ENCODE measurements at places on chromosomes 1 and 21.
A peak's percentile ranks its signal among the peaks of the same experiment; 100 is the strongest.

- no peak for DNase-seq
Observed at GRCh38 chr1:54364995-54365394, 41.2 kb downstream of the SSBP3 start.

- DNase-seq: no peak
Observed at GRCh38 chr21:28636752-28637691, 355.7 kb downstream of the LTN1 start.

GRCh38 chr1:21324368-21325141, 34.3 kb upstream of the ECE1 start:
- DNase-seq: peak; percentile 16

DNA sequence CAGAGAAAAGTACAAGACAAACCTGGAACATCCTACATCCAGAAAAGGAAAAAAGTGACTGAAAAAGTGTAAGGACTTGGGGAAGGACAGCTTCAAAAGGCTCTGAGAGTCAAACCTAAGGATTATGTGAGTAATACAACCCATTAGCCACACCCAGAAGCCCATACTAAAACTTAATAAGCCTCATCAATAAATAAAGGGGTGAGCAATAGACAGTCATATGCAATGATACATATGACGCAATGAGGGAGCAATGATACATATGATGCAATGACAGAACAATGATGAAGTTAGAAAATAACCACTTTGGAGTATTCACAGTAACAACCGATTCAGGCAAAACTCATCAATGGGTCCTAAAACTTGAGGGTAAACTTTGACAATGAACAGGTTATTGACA, 50.1 kb downstream of the BRWD1 start:
- DNase-seq: no peak

DNA sequence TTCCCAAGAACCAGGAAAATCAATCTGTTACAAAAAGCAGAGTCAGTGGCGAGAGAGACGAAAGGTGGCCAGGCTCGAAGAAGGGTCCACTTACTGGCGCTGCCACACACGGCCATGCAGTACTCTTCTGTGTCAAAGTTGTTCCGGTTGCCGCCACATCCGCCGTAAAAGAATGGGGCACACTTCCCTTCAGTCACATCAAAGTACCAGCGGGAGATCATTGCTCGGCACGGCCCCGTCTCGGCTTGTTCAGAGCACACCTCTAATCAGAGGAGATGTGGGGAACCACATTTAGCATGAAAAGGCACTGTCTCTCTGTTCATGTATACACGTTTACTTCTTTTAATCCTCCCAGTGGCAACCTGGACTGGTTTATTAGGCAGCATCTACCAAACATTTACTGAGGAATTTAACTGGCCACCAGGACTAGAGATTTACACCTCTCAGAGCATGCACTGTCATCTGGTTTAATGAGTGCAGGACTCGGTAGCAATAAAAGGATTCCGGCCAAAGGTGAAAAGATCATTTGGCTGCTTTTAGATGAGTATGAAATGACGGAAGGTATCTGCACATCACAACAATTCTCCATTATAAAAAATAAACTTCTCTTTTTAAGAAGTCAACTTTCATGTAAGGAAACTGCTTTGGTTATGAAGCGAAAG, 170.5 kb downstream of the APP start:
- peak; percentile 1 for DNase-seq

DNA sequence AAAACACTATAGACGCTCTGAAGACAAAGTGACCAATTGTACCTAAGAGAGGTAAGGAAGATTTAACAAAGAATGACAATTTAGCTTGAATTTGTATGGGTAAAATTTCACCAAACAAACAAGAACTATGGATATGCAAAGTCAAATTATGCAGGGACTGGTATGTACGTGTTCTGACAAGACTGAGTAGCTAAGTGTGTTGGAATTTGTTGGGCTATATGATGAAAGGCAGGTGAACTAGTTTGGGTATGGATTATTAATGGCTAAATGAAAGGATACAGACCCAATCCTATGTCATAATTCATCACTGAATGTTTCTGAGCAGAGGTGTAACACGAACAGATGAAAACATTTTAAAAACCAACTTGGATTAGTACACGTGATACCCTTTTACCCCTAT, 7.6 kb downstream of the DNTTIP2 start:
- no peak for DNase-seq

- DNase-seq: no peak
Observed at GRCh38 chr1:157124855-157125254, 13.3 kb downstream of the ETV3 start.

Data from stimulated activated CD8-positive, alpha-beta memory T cell treated with anti-CD3 and anti-CD28 coated beads, Interleukin-15, amount 100 ng/mL, for 1 hour (primary cell).